ENCODE measurements at places on chromosomes 5 and 9.

- DNase-seq: peak; percentile 4
These were observed 2.5 kb upstream of the RANBP3L start for GRCh38 chr5:36304095-36304805.

DNA sequence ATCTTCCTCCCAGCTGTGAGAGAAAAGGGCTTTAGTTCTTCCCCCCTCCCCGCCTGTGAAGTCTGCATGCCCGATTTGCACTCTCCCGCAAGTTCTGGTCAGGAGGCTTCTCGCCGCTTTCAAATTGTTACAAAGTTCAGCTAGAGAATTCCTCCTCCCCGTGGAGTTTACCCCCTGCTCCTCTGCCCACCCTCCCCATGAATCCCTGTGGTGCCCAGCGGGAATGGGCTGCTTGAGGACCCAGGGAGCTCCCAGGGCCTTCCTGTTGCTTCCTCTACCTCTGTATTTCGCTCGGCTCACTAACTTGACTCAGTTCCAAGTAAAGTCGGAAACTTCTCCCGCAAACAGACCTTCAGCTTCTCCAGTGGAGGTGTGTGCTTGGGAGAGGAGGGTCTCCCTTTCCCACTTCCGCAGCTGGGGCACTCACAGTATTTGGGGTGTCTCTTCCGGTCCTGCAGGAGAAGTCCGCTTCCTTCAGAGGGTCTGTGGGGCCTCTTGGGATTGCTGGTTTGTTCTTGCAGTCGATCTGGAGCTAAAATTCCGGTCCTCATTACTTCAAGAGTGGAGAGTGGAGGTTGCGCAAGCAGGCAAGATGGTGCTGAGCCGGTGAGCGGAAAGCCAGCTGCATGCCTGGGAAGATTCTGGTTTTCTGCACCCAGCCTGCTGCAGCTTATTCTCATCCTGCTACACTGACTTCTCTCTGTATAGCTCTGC is 97.8 kb downstream of the ADAMTS12 start:
- no peak for DNase-seq

DNA sequence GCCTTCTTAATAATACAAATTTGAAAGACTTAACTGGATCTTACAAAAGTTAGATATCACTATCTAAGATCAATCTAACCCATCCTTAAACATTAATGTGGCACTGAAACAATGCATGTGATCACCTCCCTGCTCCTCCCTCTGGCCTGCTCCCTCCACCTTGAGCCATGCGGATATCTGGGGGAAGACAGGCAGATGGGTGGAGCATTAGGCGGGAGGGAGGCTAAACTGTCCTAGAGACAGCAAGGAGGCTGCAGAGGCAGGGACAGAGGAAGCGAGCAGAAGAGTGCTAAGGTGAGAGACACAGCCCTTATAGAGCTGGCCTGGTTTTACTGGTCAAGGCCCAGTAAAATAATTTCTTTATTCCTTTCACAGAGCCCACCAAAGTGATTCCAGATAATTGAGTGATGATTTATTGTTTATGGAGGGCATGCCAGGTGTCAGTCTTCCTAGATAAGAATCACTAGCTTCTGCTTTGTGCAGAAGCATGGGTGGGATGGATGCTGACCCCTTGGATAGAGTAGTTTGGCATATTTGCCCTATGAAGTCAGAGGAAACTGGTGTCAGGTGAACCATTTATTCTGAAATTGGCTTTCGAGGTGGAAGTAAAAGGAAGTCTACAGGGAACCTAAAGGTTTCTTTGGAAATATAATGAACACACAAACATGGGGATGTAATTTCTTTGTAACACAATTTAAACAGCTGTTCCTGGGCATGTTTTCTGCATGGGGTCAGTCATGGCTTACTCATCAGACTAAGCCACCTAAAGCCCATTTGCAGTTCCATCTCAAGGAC is 188.3 kb downstream of the GNAQ start:
- DNase-seq: no peak

DNA sequence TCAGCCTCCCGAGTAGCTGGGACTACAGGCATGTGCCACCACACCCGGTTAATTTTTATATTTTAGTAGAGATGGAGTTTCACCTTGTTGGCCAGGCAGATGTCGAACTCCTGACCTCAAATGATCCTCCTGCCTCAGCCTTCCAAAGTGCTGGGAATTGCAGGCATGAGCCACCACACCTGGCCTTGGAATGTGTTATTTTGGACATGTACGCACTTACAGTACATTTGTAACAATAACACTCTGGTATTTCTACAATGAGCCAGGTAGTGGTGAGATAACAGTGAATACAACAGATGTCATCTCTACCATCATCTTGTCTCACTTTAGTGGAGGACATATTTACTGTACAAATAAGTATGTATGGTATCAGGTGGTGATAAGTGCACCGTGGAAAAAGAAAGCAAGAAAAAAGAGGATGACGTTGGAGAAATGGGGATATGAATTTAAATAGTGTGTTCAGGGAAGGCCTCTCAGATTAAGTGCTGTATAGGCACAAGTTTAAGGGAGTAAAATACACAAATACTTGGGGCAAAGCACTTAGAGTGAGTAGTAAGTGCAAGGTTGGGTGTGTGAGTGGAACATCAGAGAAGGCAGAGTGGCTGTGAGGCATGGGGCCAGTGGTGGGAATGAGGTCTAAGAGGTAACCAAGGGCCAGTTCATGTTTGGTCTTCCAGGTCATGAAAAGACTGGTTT is 100.1 kb downstream of the CDC42SE2 start:
- no peak for DNase-seq

DNA sequence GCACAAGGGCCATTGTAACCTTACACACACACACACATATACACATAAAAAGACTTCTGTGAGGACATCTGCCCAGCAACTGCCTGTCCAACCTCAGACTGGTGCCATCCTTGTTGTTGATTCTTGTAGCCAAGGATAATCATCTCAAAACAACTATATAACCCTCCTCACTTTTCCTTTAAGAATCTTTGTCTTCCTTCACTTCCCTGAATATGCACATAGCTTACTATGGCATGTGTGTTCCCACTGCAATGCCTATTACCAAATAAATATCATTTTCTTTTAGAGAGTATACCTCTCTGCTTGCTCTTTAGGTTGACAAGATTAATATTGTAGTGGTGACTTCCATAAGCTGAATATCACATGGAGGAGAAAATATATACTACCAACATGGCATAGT is 55.2 kb downstream of the APBA1 start:
- DNase-seq: no peak

GRCh38 chr9:90455316-90455715 is 187.3 kb downstream of the DIRAS2 start:
- DNase-seq: no peak

- peak; percentile 40 for DNase-seq
These were observed 290.5 kb downstream of the DOCK8 start for GRCh38 chr9:504921-505740.

- DNase-seq: peak; percentile 87
These were observed 10.3 kb upstream of the CD180 start for GRCh38 chr5:67206929-67207328.

DNA sequence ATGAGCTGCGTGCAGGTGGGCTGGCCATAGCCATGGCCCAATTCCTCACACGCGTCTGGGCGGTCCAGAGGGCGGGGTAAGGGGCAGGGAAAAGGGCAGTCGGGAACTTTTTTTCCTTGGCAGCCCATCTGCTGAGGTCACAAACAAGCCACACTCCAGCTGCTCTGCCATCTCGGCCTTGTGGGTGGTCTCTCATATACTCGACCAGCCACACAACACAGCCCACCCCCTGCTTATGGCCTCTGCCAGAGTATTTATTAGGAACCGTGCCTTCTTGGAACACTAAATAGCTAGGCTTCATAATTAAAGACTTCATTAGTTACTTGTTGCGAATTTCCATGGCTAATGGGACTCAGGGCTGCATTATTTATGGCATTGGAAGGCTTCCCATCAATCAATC is 98.5 kb upstream of the LHFPL2 start:
- no peak for DNase-seq

DNA sequence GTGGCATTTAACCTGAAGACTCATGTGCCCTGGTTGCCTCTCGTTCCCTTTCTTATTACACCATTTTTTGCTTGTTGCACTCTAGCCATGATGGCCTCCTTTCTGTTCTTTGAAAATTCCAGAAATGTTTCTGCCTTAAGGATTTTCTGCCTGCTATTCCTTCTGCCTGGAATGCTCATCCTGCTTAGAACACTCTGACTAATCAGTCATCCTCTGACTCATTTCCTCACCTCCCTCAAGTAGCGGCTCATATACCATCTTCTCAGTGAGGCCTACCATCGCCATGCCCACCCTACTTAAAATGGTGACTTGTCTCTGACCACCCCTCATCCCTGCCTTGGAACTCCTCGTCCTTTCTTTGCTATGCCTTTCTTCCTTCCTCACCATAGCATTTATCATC is 68.8 kb downstream of the KIF4B start:
- no peak for DNase-seq

DNA sequence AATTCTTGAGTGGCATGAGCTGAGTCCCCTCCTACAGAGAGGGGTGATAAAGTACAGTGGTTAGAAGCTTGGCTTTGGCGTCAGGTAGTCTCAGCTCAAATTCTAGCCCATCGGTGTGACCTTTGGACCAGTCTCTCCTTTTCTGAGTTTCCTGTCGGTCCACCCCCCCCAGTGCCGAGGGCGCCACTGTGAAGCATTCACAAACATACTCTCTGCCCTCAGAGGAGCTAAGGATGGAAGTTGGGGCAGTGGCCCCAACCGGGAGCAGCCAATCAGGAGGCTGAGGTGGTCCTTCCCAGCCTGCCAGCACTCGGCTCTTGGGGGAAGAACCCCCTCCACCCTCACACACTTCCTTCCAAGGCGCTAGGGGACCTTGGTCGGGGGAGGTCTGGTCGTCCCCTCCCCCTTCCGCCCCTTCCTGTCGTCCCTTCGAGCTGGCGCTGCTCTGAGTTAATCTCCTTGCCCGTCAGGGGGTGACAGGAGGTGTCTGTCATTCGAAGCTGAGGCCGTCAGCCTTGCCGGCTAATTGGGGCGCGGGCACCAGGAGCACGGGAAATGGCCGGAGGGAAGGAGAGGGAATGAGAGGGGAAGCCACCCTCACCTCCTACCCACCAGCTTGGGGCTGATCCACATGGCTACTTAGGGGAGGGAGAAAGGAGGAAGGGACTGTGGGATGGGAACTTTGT is 53.0 kb downstream of the CXXC5 start:
- peak; percentile 67 for DNase-seq

GRCh38 chr5:10351199-10351905 is 2.1 kb upstream of the MARCHF6 start:
- peak; percentile 31 for DNase-seq

DNA sequence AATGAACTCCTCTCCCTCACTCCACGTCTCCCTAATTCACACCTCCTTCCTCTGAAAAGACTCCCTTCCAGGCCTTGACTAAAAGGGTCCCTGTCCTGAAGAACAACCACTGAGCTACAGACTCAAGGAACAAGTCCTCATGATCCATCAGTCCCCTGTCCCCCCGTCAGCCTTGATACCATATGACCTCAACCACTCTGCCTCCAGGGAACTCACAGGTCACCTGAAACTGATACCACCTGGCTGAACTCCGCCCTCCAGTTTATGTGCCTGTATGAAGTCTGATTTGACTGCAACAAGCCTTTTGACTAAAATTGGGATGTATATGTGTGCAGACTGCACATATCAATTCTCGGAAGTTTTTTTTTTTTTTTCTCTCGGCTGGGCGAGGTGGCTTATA is 88.7 kb downstream of the UGCG start:
- no peak for DNase-seq

GRCh38 chr5:156981481-156981880 is 18.5 kb upstream of the TIMD4 start:
- peak; percentile 26 for DNase-seq

DNA sequence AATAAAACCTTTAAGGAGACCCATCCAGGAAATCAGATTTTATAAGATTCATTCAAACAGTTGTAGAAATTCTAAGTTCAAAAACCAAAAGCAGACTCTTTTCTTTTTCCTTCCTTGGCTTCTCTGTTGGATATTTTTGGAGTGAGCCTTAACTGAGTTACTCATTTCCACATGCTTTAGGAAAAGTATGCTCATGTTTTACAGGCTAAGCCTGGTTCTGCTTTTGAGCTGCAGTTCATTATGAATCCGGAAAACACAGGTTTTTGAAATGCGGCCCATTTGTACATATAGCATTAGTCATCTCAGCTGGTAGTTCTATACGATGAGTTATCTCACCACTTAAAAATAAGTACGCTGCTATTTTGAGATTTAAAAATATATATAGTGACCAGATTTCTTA is 156.6 kb upstream of the DMRT1 start:
- DNase-seq: peak; percentile 69

Data from NB4 (cell line).